ENCODE measurements at places on chromosomes 12 and 14.

DNA sequence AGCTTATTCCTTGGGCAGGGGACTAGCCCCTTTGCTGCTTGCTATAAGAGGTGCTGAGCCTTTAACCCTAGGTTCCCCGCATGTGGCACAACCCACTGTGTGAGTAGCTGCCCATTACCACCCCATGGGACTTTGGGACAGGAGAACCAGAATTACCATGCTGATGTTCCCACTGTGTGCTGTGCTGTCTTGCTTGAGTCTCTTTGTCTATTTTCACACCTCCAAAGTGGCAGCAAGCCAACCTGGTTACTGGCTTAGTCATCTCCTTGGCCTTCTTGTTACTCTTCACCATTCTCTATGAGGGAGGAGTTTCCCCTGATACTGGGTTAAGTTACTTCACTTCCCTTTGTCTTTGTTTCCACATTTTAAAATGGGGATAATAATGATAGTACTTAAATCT is 73.4 kb upstream of the ETV6 start:
- peak; percentile 65 for DNase-seq

DNA sequence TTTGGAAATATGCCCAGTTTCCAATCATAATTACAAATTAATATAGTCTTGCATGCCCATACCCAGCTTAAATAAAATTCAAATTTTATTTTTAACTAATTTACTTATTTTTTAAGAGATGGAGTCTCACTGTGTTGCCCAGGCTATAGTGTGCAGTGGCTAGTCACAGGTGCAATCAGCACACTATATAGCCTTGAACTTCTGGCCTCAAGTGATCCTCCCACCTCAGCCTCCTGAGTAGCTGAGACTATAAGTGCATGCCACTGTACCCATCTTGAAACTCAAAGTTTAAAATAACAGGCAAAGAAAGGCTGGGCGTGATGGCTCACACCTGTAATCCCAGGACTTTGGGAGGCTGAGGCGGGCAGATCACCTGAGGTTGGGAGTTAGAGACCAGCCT is 10.3 kb downstream of the MLH3 start:
- DNase-seq, result no peak

- DNase-seq, result no peak
Measured at GRCh38 chr14:104700225-104700651, 10.8 kb downstream of the INF2 start.

GRCh38 chr12:45425426-45425825 is 209.5 kb downstream of the ANO6 start:
- DNase-seq, result peak; percentile 86

GRCh38 chr12:104446646-104447421 is 9.9 kb upstream of the CHST11 start:
- no peak for DNase-seq

DNA sequence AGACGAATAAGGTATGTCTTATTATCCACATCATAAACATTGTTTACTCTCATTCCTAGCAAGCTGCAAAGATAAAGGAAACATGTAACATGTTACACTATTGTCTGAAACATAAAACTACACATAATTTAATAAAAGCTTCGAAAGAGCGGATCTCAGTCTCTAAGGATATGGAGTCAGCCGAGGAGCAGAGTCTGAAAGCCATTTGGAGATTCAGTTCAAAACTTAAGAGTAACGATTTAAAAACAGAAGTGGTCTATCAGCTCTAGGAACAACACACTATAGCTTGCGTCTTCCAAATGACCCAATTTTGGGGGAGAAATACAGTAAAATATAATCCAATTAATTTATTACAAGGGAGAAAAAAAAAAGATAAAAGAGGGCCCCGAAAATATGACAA is 775 bp downstream of the NEMF start:
- DNase-seq, result no peak

- DNase-seq, result peak; percentile 79
Measured at GRCh38 chr14:74671789-74672188, 41.1 kb downstream of the AREL1 start.

DNA sequence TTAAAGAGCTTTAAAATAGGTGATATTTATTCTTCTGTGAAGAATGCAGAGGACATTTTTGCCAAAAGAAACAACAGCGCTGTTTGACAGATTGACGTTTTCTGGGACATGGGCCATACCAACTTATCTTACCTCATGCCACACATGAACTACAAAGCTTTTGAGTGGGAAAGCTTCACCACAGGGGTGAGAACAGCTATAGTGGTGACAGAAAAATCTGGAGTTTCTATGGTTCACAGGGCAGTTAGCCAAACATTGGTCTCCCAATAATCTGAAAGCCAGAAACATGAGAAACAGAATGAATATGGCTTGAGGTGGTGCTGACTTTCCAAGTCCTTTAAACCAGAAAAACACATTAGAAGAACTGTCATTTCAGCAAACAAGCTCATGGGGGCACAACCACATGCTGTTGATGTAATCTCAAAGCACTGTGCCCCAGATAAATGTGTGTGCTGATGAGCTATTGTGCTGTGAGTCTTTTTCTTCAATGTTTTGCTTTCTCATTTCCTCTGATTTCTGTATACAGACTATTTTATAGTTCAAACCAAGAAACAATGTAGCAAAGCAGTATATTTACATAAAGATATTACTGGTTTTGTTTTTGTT is 905.4 kb downstream of the SLC16A7 start:
- peak; percentile 2 for DNase-seq

- DNase-seq, result no peak
Measured at GRCh38 chr14:90421001-90421631, 24.3 kb downstream of the CALM1 start.

Measured in EL (cell line).